ENCODE measurements at places on chromosomes 1 and 21.

DNA sequence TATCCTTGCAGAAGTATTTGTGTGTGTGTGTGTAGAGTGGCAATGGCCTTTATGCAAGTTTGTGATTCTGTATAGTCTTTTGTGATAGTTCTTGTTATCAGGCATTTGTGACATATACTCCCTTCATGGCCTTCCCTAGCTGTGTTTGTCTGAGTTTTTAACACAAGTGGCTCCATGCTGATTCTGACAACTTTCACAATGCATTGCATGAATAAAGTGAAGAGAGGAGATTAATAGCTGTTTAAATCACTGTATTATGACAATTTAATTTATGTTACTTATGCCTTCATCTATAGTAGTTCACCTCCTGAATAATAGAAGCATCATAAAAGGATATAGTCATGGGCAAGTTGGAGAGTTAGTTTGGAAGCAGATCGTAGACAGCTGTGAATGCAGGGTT is 17.2 kb upstream of the MCOLN3 start:
- DNase-seq: no peak

GRCh38 chr1:178254433-178254832 is 160.5 kb downstream of the RASAL2 start:
- no peak for DNase-seq

DNA sequence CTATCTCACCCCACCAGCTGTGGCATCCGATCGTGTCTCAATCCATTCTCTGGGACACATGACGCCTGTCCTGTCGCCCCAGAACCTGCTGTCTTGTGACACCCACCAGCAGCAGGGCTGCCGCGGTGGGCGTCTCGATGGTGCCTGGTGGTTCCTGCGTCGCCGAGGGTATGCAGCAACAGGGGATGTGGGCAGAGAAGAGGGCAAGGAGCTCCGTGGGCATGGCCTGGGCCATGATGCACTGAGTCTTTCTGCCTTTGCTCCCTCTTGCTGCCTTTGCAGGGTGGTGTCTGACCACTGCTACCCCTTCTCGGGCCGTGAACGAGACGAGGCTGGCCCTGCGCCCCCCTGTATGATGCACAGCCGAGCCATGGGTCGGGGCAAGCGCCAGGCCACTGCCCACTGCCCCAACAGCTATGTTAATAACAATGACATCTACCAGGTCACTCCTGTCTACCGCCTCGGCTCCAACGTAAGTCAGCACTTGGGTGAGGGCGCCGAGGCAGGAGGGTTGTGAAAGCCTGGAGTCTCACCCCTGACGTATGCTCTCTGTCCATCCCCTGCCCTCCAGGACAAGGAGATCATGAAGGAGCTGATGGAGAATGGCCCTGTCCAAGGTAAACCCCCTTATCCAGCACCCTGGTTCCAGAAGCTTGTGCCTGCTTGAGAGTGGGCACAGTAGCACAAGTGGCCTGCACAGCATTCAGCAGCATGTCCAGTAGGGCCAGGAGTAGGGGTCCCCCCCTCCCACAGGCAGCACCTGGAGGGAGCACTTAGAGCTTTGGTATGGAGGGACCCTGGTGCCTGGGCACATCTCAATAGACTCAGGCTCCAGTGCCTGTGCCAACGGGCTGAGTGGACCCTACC is 8.8 kb downstream of the TINAGL1 start:
- no peak for DNase-seq

DNA sequence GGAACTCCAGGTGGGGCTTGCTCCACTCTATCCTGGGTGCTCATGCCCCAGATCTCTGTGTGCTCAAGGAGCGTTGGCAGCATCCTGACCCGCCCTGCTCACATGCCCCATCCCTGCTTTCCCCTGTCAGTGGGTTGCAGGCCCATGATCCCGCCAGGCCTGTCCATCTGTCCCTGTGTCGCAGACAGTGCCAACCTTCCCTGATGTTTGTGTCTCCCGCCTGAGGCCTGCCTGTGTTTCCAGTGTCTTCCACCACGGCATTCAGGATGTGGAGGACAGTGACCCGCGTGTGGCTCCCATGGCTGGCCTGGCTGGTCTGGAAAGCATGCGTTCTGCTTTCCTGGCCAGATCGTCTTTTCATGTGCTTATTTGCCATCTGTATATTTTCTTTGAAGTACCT is 82.9 kb downstream of the PCBP3 start:
- no peak for DNase-seq

DNA sequence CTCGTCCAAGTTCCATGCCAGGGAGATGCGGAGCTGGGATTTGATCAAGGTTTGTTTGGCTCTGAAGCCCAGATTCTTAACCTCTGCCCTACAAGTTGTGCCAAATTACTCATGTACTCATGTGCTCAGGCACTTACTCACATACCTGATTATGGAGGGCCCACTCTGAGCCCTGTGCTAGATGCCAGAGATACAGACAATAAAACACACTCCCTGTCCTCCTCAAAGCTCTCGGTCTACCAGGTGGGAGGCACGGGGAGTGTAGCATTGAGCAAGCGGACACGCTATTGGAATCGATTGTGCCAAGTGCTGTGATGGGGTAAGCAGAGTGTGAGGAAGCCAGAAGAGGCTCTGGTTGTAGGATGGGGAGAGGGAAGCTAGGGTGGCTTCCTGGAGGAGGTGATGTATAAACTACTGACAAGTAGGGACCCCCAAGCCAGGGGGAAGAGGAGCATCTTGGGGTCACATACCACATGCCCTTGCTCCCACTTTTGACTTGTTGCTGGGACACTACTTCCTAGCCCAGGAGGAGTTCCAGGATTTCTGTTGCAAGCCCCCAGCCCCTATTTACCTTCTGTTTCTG is 49.8 kb upstream of the IFNLR1 start:
- no peak for DNase-seq

- DNase-seq: no peak
Measured at GRCh38 chr21:34936371-34936789, 112.7 kb downstream of the RUNX1 start.

GRCh38 chr1:172230526-172230925 is 190.0 kb upstream of the C1orf105 start:
- no peak for DNase-seq

DNA sequence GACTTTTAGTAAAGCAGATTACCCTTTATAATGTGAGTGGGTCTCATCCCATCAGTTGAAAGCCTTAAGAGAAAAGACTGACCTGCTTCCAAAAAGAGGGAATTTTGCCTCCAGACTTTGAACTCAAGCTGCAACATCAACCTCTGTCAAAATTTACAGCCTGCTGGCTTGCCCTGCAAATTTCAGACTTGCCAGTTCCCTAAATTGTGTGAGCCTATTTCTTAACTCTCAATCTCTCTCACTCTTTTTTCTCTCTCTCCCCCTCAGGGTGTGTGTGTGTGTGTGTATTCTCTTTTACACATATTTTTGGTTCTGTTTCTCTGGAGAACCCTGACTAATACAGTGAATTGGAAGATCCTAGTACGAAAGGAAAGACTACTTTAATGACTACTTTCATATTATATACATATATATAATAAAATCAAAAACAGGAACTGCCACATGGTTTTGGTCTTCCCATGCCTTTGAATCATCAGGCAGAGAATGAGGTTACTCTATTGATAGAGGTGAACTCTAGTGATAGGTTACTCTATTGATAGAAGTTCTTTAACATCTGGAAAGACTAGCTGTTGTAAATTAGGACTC is 6.4 kb downstream of the OR2C3 start:
- no peak for DNase-seq

- DNase-seq: no peak
Measured at GRCh38 chr1:19636065-19636464, 8.0 kb upstream of the NBL1 start.

DNA sequence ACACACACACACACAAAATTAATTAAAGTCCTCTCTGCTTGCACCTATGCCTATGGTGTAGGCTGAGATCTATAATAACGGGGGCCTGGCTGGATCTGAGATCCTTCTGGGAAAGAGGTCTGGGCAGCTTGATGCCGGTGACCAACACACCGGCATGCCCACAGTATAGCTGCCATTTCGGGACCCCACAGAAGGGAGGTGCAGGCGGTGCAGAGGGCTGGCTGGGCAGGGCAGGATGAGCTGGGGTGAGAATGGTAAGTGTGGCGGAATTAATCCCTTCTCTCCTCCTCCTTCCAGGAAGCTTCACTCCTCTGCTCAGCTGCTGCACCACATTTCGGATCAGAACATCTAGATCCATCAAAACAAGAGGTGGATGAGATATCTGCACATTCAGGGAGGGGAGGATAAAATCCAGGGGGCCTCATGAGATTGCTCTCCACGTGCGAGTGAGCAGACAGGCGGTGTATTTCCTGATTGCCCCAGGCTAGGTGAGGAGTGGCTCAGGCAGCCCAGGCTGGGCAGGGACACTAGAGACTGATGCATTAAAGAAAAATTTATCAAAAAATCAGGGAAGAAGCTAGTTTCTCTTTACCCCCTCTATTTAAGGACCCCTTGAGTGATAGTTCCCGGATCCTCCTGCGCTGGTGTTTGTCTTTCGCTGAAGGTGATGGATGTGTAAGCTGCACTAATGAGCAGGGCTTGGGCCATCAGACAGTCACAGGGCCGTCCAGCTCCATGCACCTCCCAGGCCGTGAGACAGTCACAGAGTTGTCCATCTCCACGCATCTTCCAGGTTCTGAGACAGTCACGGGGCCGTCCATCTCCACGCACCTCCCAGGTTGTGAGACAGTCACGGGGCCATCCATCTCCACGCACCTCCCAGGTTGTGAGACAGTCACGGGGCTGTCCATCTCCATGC is 449.9 kb downstream of the PTPRU start:
- DNase-seq: no peak
